ENCODE measurements at places on chromosomes 7 and 10. TPM values are rescaled to one million over a fixed set of nuclear protein-coding genes. Genes with fewer than 3 reads are reported as not detected.

GRCh38 chr7:144997512-144997911 is 161.7 kb upstream of the TPK1 start:
- no peak for DNase-seq

DNA sequence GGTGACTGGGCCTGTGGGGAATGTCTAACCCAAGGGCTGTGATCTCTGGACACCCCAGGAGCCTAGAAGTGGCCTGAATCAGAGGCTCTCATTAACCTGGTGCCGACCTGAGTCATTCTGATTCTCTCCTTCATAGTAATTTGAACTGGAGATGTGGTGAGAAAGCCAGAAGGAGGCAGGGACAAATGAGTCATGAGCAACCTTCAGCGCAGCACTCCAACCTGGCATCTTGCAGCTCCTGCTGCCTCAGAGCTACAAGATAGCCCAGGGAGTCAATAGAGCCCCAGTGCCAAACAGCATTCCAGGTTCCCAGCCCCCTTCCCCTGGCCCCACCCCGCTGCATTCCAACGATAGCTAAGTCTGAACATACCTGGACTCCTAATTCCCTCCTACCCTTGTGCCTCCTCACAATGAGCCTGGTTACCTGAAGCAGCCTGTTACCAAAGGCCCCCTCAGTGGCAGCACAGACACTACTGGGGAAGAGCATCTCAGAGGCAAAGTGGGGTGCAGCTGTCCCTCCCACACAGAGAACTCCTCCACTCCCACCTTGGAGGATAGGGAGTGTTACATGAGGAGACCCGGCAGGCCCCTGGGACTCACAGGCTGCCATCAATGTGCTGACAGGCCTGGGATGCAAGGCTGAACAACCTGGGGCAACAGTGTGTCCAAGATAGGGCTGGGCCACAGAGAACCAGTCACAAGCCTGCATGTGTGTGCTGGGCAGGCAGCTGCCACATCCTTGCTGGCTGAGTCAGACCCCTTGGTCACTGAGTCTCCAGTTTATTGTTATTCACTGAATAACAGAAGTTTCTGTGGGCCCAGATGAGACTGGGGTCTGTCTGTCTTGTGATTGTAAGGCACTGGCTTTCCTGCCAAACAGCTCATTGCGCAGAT is 76.8 kb upstream of the LEP start:
- DNase-seq = no peak

GRCh38 chr7:73308074-73308664 is 457 bp downstream of the NSUN5 start:
- no peak for DNase-seq

GRCh38 chr7:156766666-156767065 is 126.1 kb downstream of the RNF32 start:
- no peak for DNase-seq

DNA sequence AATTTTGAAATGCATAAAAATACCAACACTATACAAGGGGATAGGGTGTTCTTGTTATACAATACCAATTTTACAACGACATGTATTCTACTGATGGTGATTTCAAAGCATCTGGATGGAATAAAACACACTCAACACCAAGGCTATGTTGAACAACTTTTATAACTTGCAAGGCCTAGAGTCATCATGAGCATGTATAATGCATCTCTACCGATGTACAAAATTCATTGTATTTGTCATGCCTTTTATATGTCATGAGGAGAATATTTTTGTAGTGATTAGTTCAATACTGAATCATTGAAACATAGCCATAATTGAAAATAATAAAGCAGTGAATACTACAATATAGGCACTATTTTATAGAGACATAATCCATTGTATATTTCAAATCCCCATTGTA is 160.2 kb downstream of the ETV1 start:
- no peak for DNase-seq

DNA sequence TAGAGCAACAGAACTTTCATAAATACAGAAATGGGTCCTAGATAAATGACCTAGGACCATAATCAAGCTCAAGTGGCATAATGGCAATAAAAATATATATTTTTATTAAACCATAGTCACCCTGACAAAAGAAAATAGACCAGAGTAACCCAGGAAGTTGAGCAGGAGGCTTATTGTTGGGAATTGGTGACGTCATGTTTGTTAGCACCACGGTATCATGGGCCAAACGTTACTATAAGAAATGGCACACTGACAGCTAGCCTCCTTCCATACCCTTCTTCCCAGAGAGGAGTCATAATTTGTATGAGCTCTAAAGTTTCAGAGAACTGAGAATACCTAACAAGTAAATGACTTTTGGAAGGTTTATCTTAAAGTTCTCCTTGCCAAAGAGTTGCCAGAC is 1698.2 kb downstream of the REEP3 start:
- DNase-seq = no peak

- DNase-seq = no peak
These were observed 31.6 kb downstream of the PHYH start for GRCh38 chr10:13268310-13268709.

DNA sequence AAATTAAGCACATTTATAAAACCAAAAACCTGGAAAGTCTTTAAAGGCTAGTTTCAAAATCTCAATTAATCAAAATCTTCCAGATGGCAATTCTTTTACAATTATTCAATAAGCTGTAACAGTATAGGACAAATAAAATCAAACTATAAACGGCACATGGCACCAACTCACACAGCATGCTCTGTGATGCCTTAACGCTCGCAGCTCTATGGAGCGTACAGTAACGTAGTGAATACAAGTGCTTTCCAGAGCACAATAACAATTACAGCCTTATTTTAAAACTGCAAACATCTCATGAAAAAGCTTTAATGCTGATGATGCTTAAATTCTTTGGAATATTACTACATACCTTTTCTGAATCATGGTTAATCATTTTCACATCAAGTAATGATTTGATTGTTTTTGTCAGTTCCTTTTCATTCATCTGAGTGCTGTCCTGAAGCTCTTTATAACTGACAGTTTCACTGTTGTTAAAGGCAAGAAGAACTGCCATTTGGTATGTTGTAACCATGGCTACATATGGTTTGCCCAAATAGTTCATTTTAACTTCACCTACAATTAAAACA is 74.2 kb downstream of the CUL2 start:
- no peak for DNase-seq

DNA sequence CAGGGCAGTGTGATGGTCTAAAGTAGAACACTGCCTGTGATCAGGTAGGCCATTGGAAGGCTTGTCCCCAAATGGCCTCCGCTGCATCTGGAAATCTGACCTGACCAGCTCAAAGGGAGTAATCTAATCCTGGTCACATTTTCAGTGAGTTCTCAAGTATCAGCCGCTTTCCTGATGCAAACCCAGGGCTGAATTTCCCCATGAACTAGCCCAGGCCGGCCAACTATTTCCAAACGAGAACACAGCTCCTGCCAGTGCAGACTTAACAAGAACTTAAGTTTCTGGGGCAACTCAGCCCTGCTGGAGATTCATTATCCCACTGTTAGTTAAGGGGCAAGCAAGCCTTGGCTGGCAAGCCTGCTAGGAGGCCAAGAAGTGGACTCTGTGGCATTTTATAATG is 59.6 kb upstream of the FAM180A start:
- DNase-seq = peak; percentile 46

- no peak for DNase-seq
These were observed 246.8 kb downstream of the RNLS start for GRCh38 chr10:88336334-88336733.

GRCh38 chr7:42192851-42193461 is 44.1 kb downstream of the GLI3 start:
- DNase-seq = no peak

DNA sequence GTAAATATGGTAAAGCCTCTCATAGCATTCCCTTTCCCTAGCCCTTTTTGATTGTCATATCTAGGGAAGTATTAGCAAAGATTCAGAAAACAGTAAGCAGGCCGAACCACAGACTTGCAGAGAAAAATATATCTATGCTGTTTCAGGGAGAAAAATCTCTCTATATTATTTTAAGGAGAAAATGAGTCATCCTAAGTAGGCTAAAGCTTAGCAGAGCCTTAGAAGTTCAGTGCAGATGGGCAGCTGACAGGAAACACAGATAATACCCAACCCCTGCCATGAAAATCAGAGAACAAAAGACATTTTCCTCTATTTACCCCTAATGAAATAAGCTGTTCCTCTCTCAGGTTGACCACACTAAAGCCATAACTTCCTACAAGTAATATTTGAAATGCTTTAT is 16.5 kb downstream of the C1QL3 start:
- DNase-seq = no peak

DNA sequence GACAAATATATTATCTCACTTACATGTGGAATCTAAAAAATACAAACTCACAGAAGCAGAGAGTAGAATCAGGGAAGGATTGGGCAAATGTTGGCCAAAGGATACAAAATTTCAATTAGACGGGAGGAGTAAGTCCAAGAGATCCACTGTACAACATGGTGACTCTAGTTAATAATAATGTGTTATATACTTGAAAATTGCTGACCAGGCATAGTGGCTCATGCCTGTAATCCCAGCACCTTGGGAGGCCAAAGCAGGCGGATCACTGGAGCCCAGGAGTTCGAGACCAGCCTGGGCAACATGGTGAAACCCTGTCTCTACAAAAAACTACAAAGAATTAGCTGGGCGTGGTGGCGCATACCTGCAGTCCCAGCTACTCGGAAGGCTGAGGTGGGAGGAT is 16.4 kb downstream of the MTERF1 start:
- DNase-seq = no peak

DNA sequence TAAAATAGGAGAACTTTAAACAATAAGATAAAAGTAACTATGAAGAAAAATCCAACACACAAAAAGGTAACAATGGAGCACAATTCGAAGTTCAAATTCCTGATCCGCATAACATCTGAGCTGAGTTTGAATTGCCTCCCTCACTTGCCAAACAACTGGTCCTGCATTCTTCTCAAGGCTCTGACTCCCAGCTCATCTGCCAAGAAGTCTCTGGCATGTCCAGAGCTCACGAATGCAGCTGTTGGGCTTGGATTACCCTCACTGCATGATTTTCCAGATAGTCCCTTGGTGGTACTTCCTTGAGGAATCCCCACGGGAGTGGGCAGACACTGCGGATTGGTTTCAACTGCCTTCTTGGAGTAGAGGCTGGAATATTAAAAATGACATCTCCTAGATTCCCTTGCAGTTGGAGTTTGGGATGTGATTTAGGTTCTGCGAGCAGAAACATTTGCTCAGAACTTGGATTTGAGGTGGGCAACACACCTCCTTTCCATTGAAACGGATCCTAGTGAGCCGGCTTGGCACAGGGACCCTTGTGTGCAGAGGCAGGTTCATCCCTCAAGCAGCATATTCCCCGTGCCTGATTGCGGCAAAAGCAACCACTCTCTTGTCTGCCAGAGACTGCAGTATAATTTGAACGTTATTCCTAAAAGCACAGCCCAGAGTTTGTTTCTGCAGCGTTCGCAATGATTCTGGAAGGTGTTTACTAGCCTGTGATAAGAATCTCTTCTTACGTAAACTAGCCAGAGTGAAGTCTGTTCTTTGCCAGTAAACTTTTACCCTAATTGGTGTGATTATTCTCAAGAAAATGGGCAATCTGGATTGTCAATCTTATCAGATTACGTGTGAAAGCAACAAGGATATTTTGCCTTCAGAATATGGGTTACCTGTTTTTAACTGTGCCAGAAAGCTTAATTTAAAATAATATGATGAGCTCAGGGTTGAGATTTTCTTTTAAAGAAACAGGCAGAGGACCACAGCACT is 23.4 kb upstream of the PRKCQ start:
- no peak for DNase-seq

DNA sequence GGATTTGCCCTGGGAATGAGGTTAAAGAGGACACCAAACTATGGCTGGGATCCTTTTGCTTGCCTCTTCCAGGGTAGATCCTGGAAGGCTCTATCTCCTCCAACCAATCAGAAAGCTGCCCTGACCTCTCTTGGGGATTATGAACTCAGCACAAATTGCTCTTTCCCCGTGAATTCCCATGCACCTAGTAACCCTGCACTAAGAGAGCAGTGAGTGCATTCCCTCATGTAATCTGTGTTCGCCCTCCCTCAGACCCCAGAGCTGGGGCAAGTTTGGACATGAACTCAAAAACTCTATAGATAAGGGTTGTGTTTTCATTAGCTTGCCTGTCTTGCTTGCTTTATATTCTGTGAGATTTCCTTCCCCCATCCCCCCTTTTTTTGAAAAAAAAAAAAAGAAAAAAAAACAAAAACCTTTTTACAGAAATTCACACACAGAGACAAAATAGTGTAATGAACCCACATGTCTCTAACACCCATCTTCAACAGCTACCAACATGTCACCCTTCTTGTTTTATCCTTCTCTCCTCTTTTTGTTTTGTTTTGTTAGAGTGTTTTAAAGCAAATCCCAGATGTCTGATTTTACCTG is 225.5 kb upstream of the TCF7L2 start:
- DNase-seq = no peak

- no peak for DNase-seq
These were observed 530.1 kb upstream of the FOXK1 start for GRCh38 chr7:4151926-4152549.

The NAT16 gene
- not detected for total RNA-seq

The HDAC9 gene
- 96.2 TPM for total RNA-seq

The ADK gene
- 18.6 TPM for total RNA-seq

The FAM237B gene
- total RNA-seq = not detected

The GBX1 gene
- total RNA-seq = not detected

The BICC1 gene
- 19.1 TPM for total RNA-seq

The TEX47 gene
- total RNA-seq = not detected

The LEP gene
- not detected for total RNA-seq

The CDK14 gene
- 61.0 TPM for total RNA-seq

The ASZ1 gene
- total RNA-seq = not detected

The VWDE gene
- total RNA-seq = not detected

The ADRB1 gene
- 0.18 TPM for total RNA-seq
